ENCODE measurements at places on chromosomes 3 and 15.
A peak's percentile ranks its signal among the peaks of the same experiment; 100 is the strongest.

DNA sequence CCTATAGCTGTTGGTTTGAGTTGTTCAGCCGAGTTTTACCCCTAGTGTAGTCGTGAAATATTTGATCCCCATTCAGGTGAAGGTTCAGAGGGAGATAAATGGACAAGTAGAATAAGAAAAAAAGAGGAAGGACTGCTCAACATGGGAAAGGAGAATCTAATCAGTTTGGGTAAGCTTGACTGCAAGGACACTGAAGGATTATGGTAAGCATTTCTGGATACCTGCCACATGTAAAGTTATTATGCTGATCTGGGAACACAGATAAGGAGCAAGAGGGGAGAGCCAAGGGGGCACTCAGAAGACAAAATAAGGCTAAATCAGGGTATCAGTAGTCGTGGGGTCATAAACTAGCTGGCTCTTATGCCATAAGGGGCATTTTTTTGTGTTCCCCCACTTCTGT lies 49.9 kb downstream of the TFG start:
- H3K4me1 ChIP-seq, result no peaks in the 10 kb centered on the region
- DNase-seq, result no peak
- no peaks in the 10 kb centered on the region for H3K27me3 ChIP-seq
- H3K27ac ChIP-seq, result no peak overlapping the region
- no peak overlapping the region for H3K4me3 ChIP-seq
- H3K36me3 ChIP-seq, result peaks cover 14% of the 10 kb centered on the region

DNA sequence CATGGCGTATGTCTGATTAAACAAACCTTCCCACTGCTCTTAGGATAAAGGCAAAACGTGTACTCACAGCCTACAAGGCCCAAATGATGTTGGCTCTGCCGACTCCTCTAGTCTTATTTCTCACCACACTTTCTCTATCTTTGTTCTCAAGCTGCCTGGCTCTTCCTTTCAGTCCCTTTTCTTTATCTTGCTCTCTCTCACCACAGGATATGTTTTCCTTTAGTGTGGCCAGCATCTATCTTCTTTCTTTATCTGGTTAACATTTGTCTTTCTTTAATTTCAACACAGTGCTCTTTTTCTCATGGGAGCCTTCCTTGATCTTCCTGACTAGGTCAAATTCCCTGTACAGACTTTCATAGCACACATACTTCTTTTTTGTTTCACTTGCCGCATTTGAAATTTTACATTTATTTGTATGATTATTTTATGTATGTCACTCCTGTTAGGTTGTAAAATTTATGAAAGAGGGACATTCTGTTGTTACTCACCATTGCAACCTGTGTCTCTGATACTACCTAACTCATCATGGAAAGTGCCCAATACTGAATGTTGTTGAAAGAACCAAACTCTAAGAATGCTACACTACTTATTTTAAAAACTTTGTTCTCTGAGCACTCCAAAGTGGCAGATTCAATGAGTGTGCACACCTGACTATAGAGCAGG lies 328.9 kb upstream of the CBLB start:
- no peak overlapping the region for H3K27ac ChIP-seq
- H3K36me3 ChIP-seq, result no peaks in the 10 kb centered on the region
- peaks cover 21% of the 10 kb centered on the region for H3K4me1 ChIP-seq
- DNase-seq, result no peak

DNA sequence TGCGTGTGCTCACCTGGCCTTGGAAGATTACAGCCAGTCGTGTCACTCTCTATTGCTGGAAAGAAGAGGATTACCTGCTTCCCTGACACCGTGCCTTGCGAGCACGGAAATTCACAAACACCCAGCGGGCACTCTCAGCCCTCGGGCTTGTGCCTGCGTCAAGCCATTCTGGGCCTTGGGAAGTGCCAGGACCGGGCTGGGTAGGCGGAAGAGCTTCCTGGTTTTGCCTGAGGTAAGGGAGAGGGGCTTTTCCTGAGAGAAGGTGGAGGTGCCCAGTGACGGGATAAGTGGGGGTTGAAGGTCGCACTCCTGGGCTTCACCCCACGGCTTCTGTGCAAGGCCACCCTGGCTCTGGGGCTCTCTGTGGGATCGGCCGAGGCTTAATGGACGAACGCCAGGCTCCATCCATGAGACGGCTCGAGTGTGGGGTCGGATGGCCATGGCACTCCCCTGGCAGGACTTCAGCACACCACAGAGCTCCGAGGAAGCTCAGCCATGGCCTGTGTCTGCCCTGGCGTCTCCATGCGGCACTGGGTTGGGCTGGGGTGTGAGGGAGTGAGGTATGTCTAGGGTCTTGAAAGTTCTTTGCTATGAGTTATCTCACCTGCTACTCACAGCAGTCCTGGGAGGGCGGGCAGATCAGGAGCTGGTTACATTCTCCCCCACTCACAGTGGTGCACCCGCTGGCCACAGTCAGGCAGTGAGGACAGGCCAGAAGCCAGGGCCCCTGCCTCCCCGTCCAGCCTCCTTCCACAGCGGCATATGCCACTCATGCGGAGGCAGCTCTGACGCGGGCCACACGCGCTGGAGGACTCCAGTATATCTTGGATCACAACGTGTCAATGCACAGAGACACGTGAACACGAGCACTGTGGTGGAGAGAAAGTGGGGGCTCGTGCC lies 209.0 kb downstream of the XXYLT1 start:
- H3K36me3 ChIP-seq, result no peaks in the 10 kb centered on the region
- no peaks in the 10 kb centered on the region for H3K4me1 ChIP-seq
- H3K4me3 ChIP-seq, result no peak overlapping the region
- no peak overlapping the region for H3K27ac ChIP-seq

- no peaks in the 10 kb centered on the region for H3K27me3 ChIP-seq
- H3K27ac ChIP-seq, result no peak overlapping the region
- no peaks in the 10 kb centered on the region for H3K36me3 ChIP-seq
- H3K4me1 ChIP-seq, result no peaks in the 10 kb centered on the region
Observed at GRCh38 chr3:114519415-114519814, 225.6 kb downstream of the TIGIT start.

GRCh38 chr3:8279886-8280550 lies 221.6 kb upstream of the LMCD1 start:
- no peaks in the 10 kb centered on the region for H3K36me3 ChIP-seq
- H3K27ac ChIP-seq, result no peak overlapping the region
- H3K4me3 ChIP-seq, result no peak overlapping the region
- H3K4me1 ChIP-seq, result no peaks in the 10 kb centered on the region
- DNase-seq, result no peak
- no peaks in the 10 kb centered on the region for H3K27me3 ChIP-seq

DNA sequence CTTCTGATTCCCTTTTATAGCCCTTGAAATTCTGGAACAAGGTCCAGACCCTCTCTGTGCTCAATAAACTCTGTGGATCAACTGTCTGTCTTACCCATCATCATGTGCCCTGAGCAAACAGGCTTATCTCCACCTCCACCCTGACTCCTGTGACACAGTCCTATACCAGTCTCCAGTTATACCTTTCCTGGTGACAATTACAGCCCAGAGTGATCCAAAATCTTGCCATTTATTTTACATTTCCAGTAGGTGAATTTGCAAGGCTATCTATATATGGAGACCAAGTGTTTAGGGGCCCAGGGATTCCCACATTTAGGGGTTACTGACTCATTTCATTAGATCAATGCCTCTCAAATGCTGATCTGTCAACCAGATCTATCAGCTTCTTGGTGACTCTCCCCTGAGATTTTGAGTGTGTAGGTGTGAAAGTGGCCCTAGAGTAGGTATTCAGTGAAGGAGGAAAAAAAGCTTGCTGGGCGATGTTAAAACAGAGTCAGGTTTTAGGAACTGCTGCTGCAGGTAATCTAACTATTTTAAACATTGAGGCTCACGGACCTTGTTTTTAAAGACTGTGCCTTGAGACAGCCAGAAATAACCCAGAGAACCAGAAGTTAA lies 229.6 kb upstream of the WNT5A start:
- no peak overlapping the region for H3K4me3 ChIP-seq
- no peaks in the 10 kb centered on the region for H3K4me1 ChIP-seq
- H3K27ac ChIP-seq, result no peak overlapping the region
- DNase-seq, result no peak
- no peaks in the 10 kb centered on the region for H3K36me3 ChIP-seq

DNA sequence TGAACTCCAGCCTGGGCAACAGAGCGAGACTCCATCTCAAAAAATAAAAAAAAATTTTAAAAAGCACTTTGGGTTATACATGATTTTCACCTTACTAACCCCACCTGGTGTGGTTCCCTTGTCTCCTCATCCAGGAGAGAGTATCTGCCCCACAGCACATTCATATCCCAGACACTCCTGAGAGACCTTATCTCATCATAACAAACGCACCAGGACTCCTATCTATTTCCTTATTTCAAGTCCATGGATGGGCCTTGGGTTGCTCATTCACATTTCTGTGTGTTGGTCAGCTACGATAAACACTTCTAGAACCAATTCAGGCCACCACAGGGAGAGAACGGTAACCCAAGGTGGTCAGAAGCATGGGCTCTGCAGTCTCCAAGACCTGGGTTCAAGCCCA lies 88.6 kb upstream of the SPATA12 start:
- peaks cover 10% of the 10 kb centered on the region for H3K4me1 ChIP-seq
- H3K27me3 ChIP-seq, result no peaks in the 10 kb centered on the region
- H3K27ac ChIP-seq, result no peak overlapping the region
- no peak overlapping the region for H3K4me3 ChIP-seq
- no peak for DNase-seq
- no peaks in the 10 kb centered on the region for H3K36me3 ChIP-seq

DNA sequence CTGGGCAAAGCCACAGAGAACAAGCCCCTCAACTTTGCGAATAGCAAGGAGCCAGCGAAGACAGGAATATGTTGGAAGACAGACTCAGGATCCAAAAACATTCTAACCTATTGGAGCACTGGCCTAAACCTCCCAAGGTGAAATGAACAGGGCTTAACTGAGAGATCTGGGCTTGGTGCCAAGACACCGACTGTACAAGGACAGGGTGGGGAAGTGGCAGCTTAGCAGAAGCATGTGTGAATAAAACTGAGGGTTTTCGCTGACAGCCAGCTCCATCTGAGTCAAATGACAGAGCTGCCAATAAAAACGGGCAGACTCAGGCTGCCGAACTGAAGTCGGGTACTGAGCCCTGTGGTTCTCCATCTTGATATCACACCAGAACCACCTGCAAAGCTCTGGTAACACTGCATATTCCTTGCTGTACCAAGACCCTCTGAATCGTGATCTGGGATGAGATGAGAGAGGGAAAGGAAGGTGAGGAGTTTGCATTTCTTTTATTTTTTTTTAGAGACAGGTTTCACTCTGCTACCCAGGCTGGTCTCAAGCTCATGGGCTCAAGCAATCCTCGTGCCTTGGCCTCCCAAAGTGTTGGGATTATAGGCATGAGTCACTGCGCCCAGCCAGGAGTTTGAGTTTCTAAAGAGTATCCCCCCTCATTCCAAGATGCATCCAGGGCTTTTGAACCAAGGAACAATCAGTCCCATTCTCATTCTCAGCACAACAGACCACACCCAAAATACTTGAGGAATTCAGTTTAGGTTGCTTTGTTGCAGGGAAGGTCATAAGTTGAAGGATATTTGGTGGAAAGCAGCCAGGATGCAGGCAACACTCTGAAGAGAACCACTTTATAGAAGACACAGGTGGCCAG lies 6.0 kb upstream of the PLCB2 start:
- no peaks in the 10 kb centered on the region for H3K27me3 ChIP-seq
- peaks cover 28% of the 10 kb centered on the region for H3K4me1 ChIP-seq
- no peak for DNase-seq
- H3K4me3 ChIP-seq, result no peak overlapping the region
- H3K36me3 ChIP-seq, result peaks cover under 1% of the 10 kb centered on the region

DNA sequence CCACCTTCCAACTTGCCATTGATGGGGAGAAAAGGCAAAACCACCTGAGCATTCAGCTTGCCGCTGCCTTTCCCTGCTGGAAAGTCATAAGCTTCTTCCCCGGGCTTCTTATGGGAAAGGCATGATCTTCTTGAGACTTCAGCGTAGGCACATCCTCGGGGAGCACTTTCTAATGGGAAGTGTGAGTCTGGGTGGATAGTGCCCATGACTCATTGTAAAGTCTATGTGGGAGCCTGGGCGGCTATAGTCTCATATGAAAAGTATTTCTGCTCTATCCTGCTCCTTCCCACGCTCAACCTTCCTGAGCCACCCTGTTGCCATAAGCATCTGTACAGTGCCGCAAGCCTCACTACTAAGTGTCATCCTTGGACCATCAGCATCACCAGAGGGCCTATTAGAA lies 309.9 kb upstream of the THBS1 start:
- no peak overlapping the region for H3K4me3 ChIP-seq
- H3K4me1 ChIP-seq, result no peaks in the 10 kb centered on the region
- H3K27me3 ChIP-seq, result no peaks in the 10 kb centered on the region
- H3K36me3 ChIP-seq, result no peaks in the 10 kb centered on the region
- DNase-seq, result no peak
- no peak overlapping the region for H3K27ac ChIP-seq

- DNase-seq, result no peak
- peaks cover 14% of the 10 kb centered on the region for H3K27me3 ChIP-seq
- H3K4me1 ChIP-seq, result no peaks in the 10 kb centered on the region
- H3K36me3 ChIP-seq, result no peaks in the 10 kb centered on the region
- H3K4me3 ChIP-seq, result no peak overlapping the region
Observed at GRCh38 chr15:71448688-71449114, 333.4 kb downstream of the THSD4 start.

DNA sequence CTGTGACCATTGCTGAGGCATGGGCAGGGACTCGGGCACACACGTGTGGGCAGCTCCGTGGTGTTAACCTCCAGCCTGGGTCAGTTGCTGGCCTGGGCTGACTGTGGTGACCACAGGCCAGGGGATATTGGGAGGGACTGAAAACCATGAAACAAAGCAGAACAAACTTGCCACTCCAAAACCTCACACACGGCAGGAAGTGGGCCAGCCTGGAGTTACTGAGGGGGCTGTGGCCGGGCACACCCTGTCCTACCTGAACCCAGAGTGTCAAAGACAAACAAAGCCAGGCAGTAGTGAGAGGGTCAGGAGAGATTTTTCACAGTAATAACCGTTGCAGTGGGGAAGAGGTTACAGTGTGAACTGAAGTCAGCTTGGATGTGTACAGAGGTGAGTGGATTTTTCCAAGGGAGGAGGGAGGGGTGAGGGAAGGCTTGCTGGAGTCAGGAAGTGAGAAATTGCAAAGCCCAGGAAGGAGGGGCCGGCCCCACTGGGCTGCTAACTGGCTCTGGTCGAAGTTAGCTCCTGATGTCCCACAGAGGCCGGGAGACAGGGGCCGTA lies 40.0 kb upstream of the ATP10A start:
- H3K4me1 ChIP-seq, result peaks cover 26% of the 10 kb centered on the region
- H3K27ac ChIP-seq, result peak overlapping the region; percentile 78
- no peaks in the 10 kb centered on the region for H3K27me3 ChIP-seq
- DNase-seq, result no peak
- H3K4me3 ChIP-seq, result no peak overlapping the region

DNA sequence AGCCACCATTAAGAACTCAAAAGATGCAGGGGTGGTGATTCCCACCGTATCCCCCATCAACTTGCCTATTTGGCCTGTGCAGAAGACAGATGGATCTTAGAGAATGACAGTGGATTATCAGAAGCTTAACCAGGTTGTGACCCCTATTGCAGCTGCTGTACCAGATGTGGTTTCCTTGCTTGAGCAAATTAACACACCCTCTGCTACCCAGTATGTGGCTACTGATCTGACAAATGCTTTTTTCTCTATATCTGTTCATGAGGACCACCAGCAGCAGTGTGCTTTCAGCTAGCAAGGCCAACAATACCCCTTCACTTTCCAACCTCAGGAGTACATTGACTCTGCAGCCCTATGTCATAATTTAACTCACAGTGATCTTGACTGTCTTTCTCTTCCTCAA lies 8.6 kb upstream of the MCF2L2 start:
- no peaks in the 10 kb centered on the region for H3K27me3 ChIP-seq
- DNase-seq, result no peak
- no peak overlapping the region for H3K27ac ChIP-seq

- no peak overlapping the region for H3K4me3 ChIP-seq
- no peaks in the 10 kb centered on the region for H3K36me3 ChIP-seq
- H3K27me3 ChIP-seq, result peaks cover 34% of the 10 kb centered on the region
- no peak for DNase-seq
Observed at GRCh38 chr3:141669434-141669833, 68.7 kb upstream of the RNF7 start.
